ENCODE measurements at places on chromosomes 1 and 21.

DNA sequence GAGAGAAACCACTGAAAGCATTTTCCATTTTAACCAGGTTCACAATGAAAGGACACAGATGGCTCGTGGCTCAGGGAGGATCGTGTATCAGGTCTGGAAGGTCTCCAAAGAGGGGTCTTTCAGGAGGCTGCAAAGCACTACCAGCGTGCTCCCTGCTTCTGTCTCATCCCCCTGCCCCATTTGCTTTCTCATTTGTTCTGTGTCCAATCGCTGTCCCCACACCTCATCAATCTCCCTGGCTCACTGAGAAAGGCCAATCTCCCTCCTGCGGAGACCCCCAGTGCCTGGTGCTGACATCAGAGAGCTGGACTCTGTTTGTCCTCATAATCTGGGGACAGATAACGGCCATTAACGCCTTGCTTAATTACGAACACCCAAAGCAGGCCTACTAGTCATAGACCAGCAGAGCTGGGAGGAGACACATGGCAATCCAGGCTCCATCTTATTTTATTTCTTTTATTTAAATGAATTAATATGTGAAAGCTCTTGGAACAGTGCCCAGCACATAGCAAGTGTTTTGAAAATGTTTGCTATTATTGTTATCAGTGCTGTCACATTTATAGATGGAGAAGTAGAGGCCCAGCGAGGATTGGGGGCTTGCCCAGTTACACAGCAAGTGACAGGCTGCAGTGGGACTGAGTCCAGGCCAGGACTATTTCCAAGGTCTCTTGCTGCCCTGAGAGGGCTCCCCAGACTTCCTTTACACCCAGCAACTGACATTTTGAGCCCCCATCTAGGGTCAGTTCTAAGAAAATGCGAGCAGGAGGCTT lies 341.0 kb upstream of the USP24 start:
- DNase-seq, result no peak

DNA sequence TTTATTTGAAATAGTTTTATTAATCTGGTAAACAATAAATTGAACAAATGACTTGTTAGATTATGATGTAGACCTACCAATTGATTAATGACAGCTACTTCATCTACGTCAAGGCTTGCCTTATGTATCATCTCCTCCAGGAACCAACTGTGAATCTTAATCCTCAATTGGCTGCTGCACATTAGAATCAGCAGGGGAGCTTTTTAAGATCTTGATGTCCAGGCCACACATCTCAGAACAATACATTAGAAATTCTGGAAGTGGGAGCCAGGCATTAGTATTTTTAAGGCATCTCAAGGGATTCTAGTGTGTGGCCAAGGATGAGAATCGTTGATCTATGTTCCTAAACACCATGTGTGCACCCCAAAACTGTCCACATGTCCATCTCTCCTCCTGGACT lies 52.0 kb upstream of the LYPLAL1 start:
- no peak for DNase-seq

GRCh38 chr21:46355161-46356004 lies 31.4 kb downstream of the PCNT start:
- no peak for DNase-seq

- no peak for DNase-seq
These were observed 6.1 kb upstream of the MTF1 start for GRCh38 chr1:37865348-37866120.

DNA sequence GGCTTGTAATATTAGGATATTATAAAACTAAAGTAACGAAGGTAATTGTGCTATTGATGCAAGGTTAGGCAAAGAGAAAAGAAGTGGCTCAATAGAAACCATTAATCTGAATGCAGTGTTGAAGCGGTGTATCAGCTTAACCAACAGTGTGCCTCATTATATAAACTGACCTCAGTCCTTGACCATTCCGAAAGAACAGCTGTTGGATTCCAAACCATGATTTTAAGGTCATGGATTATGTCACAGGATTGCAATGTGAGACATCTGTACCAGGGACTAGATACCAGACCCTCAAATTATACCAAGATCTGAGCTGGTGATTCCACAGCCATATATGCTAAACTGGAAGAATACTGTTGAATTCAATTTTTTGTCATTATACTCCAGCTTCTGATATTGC lies 134.2 kb upstream of the HP1BP3 start:
- no peak for DNase-seq

GRCh38 chr1:202622388-202622787 lies 87.9 kb downstream of the SYT2 start:
- no peak for DNase-seq

- DNase-seq, result no peak
These were observed 93.0 kb downstream of the ZBTB18 start for GRCh38 chr1:244144053-244144452.

DNA sequence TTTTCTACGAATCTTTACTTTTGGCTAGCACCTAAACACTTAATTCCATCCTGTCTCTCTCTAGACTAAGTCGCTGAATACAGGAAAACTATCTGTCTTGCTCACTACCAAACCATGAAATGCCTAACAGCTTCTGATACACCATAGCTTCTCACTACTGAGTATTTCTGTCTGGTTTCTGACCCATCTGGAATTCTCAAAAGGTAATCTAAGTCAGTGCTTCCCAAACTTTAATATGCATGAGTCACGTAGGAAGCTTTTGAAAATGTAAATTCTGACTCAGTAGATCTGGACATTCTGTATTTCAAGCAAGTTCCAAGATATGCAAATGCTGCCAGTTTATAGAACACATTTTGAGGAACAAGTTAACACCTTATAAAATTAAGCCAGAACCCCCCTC lies 9.2 kb upstream of the OVGP1 start:
- no peak for DNase-seq

GRCh38 chr1:157335056-157335455 lies 196.9 kb upstream of the ETV3 start:
- DNase-seq, result no peak

DNA sequence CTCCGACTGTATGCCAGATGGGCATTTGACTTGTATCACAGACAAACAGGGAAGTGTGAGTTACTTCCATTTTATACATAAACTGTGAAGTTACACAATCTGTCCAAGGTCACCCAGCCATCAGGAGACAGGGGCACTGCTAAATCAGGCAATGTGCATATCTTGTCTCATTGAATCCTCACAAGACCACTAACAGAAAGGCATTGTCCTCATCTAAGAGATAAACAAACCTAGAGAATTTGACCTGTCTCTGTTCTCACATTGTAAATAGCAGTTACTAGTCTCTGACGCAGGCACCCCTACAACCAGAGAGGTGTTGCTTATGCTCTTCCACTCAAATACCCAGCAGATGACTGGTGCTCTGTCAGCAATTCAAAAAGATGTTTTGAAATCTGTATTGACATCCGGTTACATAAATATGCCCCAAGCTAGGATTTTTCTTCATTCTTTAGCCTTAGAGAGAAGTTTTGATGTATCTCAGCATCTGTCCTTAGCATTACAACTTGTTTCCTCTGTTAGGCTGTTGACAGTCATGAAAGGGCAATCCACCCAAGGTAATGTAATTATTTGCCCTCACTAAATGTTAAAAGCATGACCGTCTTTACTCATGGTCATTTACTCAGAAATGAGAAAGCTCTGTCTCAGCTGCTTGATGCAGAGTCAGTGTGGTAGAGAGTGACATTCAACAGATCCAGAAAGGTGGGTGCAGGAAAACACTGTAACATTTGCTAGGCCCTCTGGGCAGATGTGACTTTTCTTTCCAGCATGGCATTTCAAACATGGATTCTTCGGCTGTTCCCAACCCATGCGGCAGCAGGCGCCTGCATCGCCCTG lies 51.9 kb upstream of the ZNF326 start:
- DNase-seq, result no peak

DNA sequence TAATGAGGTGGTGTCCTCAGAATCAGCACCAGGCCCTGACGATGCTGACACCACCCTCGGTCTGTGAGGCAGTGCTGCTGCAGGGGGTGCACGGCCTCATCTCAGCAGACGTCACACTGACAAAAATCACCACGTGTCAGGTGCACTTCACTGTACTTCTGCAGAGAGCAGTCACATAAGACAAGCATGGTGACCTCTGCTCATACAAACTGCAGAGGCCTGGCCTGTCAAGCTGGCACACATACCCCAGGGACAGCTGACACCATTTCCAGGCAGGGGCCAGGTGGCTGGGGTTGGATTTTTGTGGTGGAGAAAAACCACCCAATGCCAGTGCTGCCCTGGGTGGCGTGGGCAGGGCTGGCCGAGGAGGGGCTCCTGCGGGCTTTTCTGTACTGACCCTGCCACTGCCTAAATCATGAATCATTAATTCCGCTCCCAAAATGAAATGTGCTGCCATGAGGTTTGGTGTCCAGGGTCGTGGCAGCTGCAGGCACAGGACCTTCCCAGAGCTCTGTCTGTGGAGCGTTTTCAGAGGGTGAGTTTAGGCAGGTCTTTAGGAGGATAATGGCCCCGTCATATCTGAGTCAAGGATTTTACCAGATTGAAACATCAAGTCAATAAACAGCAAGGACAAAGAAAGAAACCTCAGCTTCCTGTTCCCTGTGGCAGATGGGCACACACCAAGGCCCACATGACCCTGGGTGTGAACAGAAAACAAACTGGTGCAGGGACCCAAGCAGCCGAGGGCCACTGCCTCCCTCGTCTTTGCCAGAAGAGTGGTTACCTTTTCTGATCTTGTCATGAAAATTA lies 33.4 kb upstream of the GPR153 start:
- DNase-seq, result no peak

DNA sequence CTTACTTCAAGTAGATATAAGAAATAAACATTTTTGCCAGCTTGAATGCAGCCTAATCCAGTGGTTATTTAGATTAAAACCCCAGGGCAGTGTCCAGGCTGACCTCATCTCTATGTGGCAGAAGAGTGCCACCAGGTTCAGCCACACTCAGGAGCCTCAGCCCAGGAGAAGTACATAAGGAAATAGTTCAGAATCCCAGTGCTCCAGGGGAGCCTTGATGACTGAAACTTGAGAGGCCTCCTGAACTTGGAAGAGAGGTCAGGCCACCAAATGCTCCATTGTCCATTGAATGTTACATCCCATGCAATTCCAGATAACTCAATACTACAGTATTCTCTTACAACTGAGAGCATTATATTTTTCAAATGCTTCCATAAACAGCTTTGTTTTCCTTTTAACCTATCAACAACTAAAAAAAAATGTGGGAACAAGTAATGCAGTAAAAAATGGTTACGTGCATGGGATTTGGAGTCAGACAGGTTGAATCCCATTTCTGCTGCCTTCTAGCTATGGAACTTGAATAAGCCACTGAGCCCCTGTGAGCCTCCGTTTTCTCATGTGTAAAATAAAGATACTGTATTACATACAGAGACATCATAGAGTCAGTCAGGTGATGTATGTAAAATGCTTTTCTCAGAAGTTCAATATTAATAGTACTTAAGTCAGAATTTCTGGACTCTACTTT lies 248.0 kb downstream of the PLPP3 start:
- no peak for DNase-seq

DNA sequence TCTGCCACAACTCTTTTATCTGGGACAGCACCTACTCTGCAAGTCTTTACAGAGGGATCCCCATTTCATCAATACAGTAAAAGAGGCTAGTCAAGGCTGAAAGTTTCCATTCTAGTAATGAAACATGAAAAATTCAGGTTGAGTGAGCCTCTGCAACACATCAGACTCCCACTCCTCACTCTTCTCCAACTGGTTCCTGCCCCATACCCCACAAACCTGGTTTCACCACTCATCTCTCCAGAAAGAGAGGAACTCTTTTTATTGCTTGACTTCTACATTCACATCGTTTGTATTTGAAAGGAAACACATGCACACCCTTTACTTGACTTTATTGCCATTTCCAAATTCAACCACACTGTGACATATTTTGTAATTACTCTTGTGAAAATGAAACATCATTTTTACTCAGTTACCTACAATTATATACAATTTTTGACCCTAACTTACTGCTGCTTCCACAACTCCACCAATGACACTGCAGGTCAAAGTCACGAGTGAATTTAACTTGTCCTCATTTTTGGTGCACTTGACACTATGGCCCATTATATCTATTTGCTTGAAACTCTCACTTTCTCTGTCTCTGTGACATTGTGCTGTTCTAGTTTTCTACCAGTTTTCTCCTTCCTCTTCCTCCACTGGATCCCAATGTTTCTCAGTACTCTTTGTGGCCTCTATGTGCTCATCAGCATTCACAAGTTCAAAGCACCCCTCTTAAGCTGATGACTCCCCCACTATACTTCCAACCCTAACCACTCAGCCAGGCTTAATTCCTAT lies 8.0 kb downstream of the STX6 start:
- no peak for DNase-seq

DNA sequence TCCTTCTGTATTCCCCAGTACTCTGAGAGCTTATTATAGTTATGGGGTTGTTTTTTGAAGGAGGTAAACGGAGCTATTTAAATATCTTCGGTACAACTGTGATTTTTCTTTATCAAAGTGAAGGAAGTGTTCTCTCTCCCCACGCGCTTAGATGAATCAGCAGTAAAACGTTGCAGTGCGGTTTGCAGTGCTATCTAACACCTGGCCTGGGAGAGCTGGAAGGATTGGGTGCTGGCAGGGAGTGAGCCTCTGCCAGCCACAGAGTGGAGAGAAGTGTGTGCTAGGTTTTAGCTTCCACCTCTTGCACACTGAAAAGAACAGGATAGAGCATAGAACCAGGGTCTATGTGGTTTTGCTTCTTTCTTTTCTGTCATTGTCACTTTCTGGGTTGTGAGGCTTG lies 165.9 kb downstream of the SDCCAG8 start:
- no peak for DNase-seq

DNA sequence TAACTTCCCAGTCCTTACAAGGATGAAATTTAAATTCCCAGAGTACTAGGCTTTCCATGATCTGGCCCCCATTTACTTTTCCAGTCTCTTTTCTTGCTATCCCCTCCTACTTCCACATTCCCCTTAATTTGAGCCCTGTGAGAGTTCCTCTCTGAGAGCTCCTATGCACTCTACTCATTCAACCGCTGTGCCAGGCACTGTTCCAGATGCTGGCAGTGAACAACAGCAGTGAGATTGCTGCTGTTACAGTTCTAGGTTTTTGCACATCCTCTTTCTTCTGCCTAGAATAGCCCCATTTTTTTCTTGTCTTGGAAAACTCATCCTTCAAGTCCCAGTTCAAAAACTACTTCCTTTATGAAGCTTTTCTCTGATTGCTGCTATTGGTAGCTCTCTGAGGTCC lies 18.8 kb downstream of the ATF6 start:
- DNase-seq, result no peak

GRCh38 chr1:33636209-33636608 lies 163.8 kb downstream of the ZSCAN20 start:
- DNase-seq, result no peak

DNA sequence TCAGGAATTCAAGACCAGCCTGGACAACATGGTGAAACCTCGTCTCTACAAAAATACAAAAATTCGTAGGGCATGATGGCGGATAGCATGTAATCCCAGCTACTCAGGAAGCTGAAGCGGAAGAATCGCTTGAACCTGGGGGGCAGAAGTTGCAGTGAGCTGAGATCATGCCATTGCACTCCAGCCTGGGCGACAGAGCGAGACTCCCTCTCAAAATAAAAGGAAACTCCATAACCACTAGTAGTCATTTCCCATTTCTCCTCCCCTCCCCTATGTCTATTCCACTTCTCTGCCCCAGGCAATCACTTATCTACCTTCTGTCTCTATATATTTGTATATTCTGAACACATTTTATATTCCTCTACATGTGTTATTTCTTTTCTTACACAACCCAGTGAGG lies 4.0 kb upstream of the CEP350 start:
- DNase-seq, result no peak
